ENCODE measurements at places on chromosomes 3 and 15. TPM values are rescaled to one million over a fixed set of nuclear protein-coding genes. Genes with fewer than 3 reads are reported as not detected.

GRCh38 chr3:8441969-8442559, 59.6 kb upstream of the LMCD1 start:
- DNase-seq: no peak

- peak; percentile 44 for DNase-seq
These were observed 66.7 kb downstream of the SLC6A1 start for GRCh38 chr3:11059090-11059798.

- no peak for DNase-seq
These were observed 173.1 kb downstream of the NECTIN3 start for GRCh38 chr3:111244760-111245159.

- peak; percentile 42 for DNase-seq
These were observed 13.7 kb upstream of the PARP6 start for GRCh38 chr15:72285927-72286516.

DNA sequence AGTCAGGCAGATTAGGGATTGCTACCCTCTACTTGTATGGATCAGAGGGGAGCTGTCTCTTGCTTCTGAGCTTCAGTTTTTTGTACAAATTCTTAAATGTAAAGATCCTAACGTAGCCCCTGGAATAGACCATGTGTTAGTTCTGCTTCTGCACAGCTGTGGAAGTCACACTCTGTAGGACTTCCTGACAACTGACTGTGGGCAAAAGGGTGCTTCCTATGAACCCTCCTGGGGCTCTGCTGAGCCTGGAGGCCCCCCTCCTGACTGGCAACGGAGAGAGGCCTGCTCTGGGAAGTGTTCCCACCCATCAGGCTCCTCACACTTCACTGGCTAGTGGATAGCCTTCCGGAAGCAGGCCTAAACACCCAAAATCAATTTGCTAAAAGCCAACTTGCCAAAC, 131.0 kb downstream of the RPLP1 start:
- no peak for DNase-seq

DNA sequence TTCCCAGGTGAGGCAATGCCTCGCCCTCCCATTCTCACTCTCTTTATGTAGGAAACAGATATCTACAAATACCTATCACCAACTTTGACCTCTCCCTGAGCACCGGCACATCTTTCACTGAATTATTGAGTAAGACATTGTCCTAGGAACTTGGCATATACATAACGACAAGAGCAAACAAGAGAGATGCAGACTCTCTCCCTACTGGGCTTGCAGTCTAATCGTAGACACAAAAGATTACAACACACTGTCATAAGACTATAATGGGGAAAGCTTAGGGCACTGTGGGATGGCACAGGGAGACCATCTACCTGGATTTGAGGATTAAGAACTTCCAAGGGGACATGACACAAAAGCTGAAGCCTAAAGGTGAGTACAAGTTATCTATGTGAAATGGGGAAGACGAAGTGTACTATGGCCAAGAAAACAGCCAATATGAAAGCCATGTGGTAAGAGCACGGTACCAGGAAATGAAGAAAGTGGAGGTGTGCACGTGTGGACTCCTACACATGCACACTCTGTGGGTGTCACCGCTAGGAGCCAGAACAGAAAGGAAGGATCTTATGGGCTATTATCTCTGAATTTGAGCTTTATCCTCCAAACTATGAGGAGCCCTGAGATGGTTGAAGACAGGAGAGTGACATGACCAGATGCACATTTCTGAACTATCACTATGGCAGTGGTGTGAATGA, 218.8 kb upstream of the STRIT1 start:
- no peak for DNase-seq

COPS2 gene
- 14.0 TPM for polyA plus RNA-seq

DNA sequence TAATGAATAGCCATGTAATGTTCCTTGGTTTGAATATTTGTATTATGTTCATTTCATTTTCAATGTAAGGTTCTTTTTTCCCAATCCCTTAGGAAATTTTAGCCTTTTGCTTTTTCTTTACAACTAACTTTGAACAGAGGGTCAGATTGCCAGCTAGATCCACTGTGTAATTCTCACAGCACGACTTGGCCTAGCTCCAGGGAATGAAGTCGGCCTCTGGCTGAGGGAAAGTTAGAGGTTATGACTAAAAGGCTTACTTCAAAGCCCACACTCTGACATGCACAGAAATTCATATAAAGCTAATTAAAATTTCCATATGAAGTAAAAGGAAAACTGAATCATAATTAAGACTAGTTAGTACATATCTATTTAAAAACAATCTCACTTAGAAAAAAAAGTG, 38.7 kb downstream of the ROBO1 start:
- no peak for DNase-seq

GRCh38 chr3:40615918-40616819, 91.4 kb downstream of the ZNF621 start:
- DNase-seq: no peak

EBLN2 gene
- 1.7 TPM for polyA plus RNA-seq

CAMK1 gene
- 20.1 TPM for polyA plus RNA-seq

GRCh38 chr3:60917141-60917540, 334.1 kb downstream of the FHIT start:
- DNase-seq: no peak

ROBO2 gene
- polyA plus RNA-seq: 0.30 TPM

IQSEC1 gene
- polyA plus RNA-seq: 12.7 TPM

DNA sequence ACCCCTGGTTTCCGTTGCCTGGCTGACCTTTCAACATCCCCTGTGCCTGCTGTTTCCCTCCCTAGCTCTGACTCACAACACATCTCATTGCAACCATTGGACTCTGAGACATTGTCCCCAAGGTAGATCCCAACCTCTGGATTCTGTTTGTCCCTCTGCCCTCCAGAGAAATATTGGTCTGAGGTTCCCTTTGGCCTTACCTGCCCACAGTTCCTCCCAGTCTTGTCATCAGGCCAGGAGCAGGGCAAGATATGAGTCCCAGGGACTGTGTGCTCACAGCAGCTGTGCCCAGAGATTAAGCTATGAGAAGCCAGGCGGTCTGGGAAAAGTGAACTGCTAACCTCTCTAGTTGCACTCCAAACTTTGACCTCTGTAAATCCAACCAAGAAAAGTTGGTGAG, 168.2 kb upstream of the NR2F2 start:
- DNase-seq: no peak

DNA sequence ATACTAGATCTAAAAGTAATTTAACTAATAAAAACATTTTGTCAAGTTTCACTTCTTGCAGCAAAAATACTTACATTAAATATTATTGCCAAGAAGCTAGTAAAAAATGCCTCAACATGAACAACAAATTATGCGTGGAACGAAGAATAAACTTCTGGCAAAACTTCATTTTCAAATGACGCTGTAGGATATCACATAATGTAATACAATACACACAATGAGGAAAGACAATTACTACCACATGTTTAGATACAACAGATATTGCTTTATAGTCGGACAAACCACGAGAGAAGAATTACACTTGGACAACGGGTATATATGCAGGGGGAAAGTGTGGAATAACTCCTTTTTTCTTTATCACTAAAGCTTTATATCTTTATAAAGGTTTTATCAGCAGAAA, 21.6 kb downstream of the P3H2 start:
- no peak for DNase-seq

- DNase-seq: peak; percentile 23
These were observed 24.2 kb upstream of the SLC41A3 start for GRCh38 chr3:126107957-126108675.

- DNase-seq: no peak
These were observed 730.7 kb downstream of the SQOR start for GRCh38 chr15:46365572-46365971.

ACOX2 gene
- 214 TPM for polyA plus RNA-seq

GRCh38 chr3:126039870-126040269, 44.1 kb downstream of the SLC41A3 start:
- DNase-seq: no peak

DNA sequence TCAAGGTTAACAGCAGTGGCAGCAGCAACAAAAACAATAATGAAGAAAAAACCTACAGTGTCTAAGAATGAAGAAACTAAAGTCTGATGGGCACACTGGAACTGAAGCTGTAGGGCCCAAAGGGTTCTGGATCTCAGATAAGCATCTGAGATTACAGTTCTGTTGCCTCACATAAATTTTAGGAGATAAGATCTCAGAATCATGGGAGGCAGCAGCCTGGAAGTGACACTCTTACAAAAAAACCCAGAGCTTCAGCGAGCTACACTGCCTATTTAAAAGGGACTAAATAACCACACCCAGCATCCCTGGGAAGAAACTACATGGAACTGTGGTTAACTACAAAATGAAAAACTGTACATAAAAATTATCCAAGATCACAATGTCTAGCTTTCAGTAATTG, 61.2 kb downstream of the PLD1 start:
- no peak for DNase-seq

- no peak for DNase-seq
These were observed 812.9 kb upstream of the CFAP20DC start for GRCh38 chr3:59862686-59863085.

DNA sequence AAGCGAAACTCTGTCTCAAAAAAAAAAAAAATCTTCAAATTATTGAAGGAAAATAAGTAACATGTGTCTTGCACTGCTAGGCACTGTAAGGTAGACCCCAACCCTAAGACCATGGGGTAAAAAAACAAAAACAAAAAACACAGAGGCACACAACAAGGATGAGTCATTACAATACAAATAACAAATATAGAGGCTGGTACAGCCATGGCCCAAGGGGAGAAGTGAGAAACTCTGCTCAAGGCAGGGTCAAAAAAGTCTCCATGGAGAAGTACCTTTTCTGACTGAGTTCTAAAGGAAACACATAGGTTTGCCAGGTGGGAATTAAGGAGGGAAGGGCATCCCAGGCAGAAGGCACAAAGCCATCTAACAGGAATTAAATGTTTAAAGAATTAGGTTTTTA, 54.5 kb downstream of the TOP2B start:
- no peak for DNase-seq

LRRK1 gene
- polyA plus RNA-seq: 1.4 TPM

GRCh38 chr3:64049832-64050231, 26.5 kb upstream of the PSMD6 start:
- no peak for DNase-seq

ARHGEF26 gene
- polyA plus RNA-seq: 11.6 TPM

KBTBD12 gene
- polyA plus RNA-seq: 0.02 TPM

GRCh38 chr15:96150254-96150653, 180.2 kb upstream of the NR2F2 start:
- no peak for DNase-seq

Measured in liver (tissue), 10 donors.